ENCODE measurements at places on chromosomes 7 and 10.

DNA sequence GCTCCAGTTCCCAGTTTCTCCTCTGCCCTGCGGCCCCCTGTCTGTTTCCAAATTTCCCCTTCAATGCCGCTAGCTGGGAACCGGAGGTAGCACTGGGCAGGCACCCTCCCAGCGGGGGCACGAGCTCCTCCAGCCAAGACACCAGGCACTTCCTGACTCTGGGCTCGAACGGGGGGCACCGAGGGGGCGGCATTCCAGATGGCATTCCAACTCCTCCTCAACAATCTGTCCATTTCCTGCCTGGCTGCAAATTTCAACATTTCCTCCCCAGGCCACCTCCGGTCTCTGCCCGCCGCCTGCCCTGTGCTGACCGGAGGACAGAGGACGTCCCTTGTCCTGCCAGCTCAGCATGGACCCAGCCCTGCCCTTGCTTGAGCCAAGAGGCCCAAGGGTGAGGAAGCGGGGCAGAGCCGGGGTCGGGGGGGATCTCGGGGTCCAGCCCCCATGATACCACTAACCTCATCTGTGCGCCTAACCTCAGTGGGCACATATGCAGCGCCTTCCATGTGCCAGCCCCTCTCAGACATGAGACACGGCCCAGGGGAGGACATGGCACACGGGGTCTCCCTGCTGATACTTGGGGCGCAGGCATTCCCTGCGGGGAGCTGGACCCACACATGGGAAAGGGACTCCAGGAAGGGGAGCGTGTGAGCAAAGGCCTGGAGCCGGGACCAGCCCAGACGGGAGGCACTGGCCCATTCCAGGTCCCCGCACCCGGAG lies 58.0 kb downstream of the PDGFA start:
- no peak for DNase-seq

DNA sequence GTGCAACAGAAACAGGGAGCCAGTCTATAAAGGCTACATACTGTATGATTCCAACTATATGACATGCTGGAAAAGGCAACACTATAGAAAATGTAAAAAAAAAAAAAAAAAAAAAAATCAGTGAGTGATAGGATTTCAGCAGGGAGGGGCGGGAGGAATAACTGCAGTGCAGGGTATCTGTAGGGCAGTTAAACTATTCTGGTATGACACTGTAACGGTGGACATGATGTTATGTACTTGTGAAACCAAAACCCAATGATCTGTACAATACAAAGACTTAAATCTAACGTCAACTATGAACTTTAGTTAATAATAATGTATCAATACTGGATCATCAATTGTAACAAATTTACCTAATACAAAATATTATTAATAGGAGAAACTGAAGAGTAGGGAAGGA lies 14.3 kb downstream of the WASL start:
- DNase-seq: no peak

DNA sequence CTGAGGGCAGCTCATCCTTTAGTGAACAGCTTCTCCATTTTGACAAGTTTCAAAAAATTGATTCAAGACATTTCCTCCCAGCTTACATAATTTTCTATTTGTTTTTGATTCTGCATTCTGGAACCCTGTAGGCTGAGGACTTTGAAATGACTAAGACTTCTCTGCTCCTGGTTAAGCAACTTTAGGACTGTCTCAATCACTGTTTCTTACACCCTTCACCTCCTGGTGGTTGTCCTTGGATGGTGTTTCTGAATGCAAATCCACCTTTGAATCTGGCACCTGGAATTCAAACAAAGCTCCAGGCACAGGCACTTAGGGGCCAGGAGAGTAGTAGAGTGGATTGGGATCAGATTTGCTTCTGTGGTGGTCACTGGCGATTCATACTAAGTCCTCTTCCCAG lies 595.5 kb downstream of the LRMDA start:
- DNase-seq: no peak

GRCh38 chr7:95901006-95901405 lies 128.7 kb downstream of the DYNC1I1 start:
- no peak for DNase-seq

- no peak for DNase-seq
These were observed 56.4 kb downstream of the UNCX start for GRCh38 chr7:1288996-1289551.

DNA sequence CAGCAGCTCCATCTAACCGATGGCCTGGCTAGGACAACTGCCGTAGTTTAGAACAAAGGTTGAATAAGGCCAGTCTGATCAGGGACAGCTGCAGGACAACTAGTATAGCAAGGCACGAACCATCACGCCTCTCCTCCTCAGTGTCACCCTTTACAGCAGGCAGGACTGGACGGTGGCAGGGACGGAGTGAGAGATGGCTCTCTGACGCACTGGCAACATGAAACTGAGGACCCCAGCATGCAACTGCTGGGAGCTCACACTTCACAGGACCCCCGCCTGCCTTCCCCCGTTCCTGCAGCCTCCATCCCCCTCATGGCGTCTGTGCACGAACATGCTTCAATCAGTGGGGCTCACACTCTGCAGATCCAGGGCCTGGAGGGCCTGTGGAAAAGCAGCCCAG lies 53.7 kb downstream of the ZRANB1 start:
- DNase-seq: no peak

DNA sequence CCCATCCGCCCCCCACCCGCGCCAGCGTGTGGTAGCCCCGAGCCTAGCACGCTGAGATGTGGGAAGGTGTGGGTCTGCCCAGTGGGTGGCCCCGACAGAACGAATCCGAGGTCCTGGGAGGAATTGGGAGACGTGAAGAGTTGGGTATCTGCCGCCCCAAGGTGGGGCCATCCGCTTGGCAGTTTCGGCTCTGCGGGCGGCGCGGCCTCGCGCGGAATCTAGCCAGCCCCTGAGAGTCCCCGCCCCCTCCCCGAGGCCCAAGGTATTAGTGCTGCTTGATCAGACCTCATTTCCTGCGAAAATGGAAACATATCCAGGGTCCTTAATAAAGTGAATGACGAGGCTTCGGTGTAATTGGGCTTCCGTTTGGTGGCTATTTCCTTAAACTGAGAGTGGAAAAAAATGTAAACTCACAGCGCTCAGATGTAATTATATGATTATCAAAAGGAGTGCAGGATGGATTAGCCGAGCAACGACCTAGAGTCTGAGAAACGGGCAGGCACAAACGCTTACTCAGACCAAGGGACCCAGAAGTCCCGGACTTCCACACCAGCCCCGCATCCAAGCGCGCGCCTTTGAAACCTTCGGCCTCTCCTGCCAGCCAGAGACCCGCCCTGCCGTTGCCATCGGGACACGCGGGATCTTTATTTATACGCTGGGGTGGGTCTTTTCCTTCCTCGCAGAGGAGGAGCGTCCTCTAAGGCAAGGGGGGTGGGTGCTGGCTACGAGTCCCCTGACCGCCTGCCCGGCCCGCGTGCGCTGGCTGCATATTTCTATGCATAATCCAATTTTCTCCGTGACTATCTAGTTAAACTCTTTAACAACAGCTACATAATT lies 12.8 kb downstream of the LBX1 start:
- DNase-seq: no peak

Measured in stimulated activated CD4-positive, alpha-beta T cell treated with anti-CD3 and anti-CD28 coated beads, Interleukin-2, amount 100 ng/mL, for 24 hours (primary cell).